ENCODE measurements at places on chromosomes 7 and 10.

DNA sequence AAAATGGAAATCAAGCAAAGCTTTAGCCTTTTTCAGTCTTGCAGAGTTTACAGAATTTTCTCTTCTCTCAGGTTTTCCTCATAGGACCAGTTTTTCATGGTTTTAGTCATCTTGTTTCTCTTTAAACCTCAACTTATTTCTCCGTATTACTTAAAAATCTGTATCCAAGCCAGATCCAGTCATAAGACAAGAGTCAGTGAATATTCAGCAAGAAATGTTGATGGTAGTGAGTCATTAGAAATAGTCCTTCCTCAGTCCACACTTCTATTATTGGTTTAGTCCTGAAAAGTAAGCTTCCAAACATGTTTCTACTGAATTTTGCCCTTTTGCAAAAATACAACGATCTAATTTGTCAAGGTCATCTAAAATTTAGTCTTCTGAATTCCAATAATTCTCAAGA is 107.0 kb downstream of the VIM start:
- DNase-seq, result no peak

DNA sequence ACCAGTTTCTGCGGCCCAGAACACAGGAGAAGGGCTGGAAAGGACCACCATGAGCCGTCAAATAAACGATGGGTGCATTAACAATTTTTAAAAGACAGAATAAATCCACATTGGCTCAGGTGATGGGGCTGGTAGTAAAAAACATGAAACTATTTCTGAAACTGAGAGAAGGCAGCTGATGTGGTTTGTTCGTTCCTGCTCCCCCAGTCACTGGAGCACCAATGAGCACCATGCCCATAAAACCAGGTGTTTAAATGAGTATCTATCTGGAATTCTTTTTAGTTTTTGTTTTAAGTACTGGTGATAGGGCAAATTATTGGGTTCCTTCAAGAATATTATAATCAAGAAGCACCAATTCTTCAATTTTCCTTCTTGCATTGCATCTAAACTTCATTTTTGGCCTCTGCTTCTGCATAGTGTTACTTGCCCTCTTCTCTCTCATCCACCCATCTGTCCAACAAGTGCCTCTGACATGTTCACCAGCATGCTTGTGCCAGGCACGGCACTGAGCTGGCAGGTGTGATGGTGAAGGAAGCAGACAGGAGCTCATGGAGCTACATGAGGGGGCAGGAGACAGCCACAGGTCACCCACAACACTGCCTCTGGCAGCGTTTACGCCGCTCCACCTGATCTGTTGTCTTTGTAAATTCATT is 65.5 kb downstream of the LARP4B start:
- DNase-seq, result no peak

DNA sequence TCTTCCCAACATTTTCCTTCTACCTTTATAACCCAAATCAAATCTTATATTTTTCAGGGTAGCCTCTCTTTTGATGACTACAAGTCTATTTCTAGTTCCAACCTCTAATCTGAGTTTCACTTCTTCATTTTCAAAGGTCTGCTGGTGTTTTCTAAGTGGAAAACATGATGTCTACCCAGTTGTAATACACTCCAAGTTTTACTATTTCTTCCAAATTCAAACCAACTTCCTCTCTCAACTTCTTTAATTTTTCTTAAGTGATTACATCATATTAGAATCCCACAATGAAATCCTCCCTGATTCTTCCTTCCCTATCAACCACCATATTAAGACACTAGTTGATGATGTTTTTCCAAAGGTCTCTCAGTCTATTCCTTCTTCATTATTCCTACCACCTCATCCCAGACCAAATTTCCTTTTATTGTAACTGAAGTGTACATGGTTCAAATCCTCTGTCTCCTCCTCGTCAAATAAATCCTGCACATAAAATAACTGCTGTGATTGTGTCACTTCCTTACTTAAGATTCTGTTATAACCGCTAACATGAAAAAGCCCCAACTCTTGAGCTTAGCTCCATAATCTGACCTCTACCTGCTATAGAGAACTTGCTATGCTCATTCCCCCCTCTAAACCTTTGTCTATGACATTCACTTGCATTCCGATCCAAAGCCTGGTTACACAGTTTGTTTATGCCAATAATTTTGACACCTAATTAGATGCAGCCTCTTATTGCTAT is 12.7 kb downstream of the TAS2R38 start:
- DNase-seq, result no peak

DNA sequence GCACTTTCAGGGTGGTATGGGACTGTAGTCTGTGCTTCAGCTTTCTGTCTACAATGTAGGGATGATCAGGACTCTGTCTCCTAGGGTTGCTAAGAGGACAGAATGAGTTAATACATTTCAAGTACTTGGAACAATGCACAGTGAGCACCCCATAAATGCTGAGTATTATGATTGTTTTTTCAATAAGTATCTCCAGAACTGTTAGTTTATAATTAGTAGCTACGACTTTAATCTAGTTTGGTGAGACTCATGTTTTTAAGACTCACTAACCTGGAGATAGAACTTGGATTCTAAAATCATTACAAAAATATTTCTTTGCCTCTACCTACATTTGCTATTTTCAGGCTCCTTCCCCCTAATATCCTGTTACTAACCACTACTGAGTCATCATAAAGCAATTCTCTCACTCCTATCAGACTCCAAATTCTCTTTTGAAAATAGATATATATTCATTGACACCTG is 95.3 kb downstream of the CPED1 start:
- DNase-seq, result no peak

GRCh38 chr10:103714232-103714891 is 141.0 kb downstream of the SH3PXD2A start:
- DNase-seq, result no peak

DNA sequence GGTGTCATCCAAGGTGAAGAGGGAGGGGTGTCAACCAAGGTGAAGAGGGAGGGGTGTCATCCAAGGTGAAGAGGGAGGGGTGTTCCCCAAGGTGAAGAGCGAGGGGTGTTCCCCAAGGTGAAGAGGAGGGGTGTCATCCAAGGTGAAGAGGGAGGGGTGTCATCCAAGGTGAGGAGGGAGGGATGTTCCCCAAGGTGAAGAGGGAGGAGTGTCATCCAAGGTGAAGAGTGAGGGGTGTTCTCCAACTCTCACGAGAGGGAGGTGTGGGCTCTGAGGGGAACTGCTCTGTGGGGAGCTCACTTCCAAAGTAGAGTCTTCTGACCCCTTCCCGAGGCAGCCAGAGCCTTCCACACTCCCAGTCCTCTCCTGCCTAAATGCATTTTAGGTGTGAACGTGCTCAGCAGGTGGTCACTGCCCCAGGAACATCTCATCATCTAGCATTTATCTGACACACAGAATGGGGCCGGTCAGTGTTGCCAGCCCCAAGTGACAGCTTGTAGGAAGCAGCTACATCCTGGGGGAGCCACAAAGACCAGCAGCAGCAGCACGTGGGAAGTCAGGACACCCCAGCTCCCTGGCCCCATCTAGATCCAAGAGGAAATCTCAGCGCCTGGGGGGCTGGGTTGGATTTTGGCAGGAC is 323.8 kb downstream of the GLRX3 start:
- DNase-seq, result no peak

DNA sequence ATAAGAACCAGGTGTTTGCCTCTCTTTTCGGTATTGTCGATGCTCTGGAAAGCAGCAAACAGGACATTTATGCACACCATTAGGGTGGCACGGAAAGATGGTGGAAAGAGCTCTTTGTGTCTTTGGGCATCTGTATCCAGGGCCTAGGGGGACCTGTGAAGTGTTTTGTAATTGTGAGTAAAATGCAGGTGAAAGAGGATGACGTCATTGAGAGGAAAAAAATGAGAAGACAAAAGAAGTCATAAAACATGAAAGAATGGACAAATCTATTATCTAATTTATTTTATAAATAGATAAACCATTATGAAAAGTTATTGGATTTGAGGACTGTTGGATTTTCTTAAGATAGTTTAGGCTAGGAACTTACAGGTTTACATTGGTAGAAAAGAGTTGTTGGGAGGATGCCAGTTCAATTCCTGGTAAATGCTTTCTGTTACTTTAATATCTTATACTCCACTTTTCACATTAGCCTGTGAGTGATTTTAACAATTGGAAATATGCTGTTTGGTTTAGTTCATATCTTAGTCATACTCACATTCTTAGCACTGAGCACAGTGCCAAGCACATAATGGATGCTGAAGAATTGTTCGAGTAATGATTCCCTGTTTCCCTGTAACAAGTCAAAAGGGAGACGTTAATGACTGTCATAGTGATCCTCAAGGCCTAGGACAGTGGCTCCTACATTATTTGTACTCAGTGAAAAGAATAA is 62.6 kb downstream of the EXOC4 start:
- DNase-seq, result no peak

DNA sequence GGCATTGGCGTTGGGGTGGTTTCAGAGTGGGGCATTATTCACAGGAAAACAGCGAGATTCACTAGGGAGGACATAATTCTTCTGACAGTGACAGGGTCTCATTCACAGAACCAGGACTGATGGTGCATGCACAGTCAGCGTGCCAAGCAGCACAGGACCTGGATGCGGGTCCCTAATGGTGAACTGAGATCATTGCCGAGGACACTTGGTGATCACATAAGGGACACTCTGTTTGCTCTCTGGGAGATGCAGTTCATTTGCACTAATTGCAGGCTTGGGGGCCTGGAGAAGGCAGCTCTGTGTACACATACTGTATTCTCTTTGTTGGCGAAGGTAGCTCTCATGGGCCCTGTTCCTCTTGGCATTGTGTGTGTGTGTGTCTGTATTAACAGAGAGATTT is 716.1 kb downstream of the PHTF2 start:
- DNase-seq, result no peak

- no peak for DNase-seq
These were observed 340.8 kb upstream of the KLF6 start for GRCh38 chr10:4125776-4126175.

GRCh38 chr10:35563261-35563891 is 41.8 kb upstream of the GJD4 start:
- peak; percentile 54 for DNase-seq

DNA sequence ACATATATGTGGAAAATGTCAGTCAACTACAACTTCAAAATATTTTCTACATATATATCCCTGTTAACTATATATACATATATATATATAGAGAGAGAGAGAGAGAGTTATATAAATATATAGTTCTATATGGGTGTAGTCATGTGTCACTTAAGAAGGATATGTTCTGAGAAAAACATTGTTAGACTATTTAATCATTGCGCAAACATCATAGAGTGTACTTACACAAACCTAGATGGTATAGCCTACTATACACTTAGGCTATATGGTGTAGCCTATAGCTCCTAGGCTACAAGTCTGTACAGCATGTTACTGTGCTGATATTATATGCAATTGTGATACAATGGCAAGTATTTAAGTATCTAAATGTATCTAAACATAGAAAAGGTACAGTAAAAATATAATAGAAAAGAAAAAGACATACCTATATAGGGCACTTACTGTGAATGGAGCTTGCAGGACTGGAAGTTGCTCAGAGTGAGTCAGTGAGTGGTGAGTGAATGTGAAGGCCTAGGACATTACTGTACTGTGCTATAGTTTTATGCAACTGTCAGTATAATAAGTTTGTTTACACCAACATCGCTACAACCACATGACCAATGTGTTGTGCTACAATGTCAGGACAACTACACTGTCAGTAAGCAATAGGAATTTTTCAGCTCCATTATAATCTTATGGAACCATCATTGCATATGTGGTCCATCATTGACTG is 18.0 kb upstream of the FGL2 start:
- DNase-seq, result no peak

DNA sequence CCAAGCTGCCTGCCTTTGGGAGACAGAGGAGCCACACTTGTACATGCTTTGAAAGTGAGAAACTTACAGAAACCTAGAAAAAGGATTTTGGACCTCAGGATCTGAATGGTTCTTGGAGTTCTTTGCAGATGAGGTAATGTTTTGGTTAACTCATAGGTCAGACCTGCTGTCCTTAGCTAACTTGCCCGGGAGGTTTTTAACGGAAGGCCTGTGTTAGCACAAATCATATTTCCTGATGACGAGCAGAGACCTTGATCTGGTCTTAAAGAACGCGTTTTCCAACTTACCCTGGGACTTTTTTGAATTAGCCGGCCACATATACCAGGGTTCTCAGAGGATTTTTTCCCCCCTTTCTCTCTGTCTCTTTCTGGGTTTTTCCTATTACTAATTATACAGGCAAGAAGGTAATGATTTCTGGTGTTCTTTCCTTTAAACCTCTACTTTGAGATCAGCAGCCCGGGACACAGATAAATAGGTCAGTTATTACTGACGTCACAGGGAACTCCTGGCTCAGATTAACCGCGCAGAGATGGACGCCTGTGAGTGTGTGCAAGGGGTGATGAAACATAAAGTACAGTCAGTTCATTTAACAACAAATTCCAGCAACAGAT is 101.7 kb upstream of the KLF6 start:
- DNase-seq, result no peak

DNA sequence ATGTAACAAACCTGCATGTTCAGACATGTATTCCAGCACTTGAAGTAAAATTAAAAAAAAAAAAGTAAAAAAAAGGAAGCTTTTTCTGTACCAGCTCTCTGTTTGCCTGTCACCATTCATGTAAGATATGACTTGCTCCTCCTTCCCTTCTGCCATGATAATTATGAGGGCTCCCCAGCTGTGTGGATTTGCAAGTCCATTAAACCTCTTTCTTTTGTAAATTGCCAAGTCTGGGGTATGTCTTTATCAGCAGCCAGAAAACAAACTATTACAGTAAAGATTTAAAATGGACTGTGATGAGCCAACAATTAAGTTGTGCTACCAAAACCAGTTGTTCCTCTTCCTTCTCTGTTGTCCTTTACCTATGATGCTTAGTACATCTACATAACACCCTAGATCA is 619.6 kb downstream of the ARL4A start:
- no peak for DNase-seq

- no peak for DNase-seq
These were observed 175.4 kb downstream of the GRID1 start for GRCh38 chr10:86191166-86191565.

DNA sequence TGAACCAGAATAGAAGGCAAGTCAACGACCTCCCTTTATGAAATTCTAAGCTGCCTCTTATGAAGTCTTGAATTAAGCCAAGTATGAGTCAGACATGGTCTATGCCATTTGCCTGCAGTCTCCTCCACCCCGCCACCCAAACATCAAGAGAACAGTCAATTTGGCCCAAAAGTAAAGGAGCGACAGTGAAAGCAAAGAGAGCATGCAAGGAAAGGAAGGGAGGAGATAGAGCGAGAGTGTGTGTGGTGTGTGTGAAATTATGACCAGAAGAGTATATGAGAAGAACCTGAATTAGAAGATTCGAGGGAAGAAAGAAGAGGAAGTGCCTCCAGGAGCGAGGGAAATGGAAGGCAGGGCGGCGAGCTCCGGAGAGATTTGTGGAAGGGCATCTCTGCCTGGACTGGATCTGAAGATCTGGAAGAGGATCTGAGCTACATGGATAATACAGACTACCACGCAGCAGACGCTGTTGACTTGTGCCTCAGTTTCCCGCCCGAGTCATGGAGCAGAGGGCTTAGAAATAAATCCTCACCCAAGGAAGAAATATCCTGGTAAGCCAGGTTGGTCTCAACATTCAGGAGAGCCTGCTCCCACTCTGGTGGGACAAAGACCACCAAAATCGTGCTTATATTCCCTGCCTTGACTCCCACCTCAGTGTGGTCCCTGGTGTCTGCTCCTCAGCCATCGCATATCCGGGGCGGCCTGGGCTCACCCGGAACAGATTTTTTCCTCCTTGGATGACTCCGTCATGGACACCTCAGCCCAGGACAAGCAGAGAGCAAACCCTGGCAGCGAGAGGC is 459 bp downstream of the ZDHHC6 start:
- DNase-seq, result peak; percentile 17

GRCh38 chr10:129560361-129560760 is 93.3 kb downstream of the MGMT start:
- no peak for DNase-seq

GRCh38 chr10:122796796-122797195 is 48.9 kb downstream of the CUZD1 start:
- no peak for DNase-seq

All from stimulated activated naive CD8-positive, alpha-beta T cell treated with anti-CD3 and anti-CD28 coated beads, Interleukin-15, Interleukin-2, amounts not matched to agents 100 U/mL and 50 U/mL, for 24 hours (primary cell).